ENCODE measurements at places on chromosomes 3 and 15.

GRCh38 chr15:39556461-39556860 lies 24.4 kb upstream of the THBS1 start:
- no peak for DNase-seq

DNA sequence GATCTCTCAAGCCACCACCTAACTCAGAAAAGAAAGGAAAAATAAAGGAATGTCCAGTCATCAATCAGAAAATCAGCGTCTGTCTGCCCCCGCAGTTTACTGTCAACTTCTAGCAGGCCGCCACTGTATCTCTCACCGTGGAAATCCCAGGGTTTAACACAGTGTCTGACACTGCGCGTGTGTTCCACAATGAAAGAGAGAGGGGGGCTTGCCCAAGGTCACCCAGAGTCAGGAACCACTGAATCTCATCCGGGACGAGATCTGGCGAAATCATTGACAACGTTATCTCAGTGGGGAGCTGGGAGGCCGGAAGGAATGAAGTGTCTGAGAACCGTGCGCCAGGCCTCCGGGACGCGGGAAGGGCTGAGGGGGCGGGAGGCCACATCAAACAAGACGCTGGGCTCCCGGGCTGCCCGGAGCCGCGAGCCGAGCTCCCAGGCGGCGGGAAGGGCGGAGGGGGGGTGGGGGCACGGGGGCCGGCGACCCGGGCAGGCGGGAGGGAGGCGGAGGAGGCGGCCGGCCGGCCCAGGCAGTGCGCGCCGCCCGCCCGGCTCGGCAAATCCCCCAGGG lies 2.2 kb upstream of the HES1 start:
- no peak for DNase-seq

DNA sequence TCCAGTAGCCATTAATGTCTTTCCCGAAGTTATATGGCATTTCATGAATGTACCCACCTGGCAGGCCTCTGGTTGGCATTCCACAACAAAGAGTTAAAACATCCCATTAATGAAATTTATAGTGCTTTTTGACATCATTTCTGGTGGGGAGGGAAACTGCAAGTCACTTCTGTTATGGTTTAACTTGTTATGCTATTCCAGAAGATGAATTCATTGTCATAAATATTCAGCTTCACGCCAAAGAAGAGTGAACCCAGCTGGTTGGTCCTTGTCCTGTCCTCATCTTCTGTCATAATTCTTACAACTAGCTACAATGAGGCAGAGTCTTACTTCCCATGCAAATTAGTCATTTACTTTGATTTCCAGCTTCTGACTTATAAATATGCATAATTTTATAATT lies 471.5 kb downstream of the FGF12 start:
- no peak for DNase-seq

DNA sequence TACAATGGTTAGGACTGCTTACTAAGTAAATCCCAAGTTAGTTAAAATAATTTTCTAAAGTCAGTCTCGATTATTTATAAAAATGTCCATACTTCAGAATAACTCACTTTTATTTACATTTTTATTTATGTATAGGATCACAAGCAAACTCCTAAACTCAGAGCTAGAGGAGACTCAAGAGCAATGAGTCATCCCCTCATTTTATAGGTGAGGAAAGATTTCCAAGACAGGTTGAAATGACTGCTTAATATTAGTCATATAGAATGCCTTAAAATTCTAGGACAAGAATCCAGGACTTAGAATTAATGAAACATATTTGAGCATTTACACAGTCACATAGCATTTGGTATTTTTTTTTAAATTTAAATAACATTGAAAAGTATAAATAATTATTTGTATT lies 983.8 kb downstream of the SI start:
- DNase-seq: no peak

DNA sequence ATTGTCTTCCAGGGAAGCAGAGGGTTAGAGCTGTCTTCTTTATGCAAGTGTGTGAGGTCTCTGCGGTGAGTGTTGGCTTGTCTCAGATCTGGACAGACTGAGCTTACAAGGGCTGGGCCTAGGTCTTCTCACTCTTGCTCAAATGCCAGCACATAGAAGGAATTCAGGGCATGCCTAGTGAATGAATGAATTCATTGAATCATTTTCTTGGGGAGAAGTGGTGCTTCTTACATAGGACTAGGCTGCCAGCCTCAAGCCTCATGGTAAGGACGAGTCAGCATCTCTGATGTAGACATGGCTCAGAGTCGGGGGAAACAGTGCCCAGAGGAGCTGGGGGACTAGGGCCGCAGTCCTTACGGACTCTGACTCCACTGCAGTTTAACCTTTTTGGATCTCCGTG lies 17.2 kb downstream of the MKRN2 start:
- DNase-seq: no peak

DNA sequence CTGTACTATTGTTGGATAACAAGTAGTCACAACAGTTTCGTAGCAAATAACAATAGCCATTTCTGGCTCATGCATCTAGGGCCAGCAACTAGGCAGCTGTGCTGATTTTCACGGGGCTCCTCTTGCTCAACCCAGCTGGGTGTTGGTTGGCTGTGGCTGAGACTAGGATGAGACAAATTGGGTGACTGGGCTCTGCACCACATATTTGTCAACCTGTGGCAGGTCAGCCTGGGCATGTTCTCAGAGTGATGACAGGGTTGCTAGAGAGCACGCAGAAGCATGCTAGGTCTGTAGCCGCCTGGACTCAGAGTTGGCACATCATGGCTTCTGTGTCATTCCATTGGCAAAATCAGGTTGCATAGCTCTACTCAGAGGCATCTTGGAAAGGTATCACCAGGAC lies 175.9 kb downstream of the OTOL1 start:
- DNase-seq: no peak
